Stimulated activated CD4-positive, alpha-beta T cell treated with anti-CD3 and anti-CD28 coated beads, Interleukin-15, amount 100 ng/mL, for 48 hours (primary cell): ENCODE measurements at places on chromosomes 4 and X.

DNA sequence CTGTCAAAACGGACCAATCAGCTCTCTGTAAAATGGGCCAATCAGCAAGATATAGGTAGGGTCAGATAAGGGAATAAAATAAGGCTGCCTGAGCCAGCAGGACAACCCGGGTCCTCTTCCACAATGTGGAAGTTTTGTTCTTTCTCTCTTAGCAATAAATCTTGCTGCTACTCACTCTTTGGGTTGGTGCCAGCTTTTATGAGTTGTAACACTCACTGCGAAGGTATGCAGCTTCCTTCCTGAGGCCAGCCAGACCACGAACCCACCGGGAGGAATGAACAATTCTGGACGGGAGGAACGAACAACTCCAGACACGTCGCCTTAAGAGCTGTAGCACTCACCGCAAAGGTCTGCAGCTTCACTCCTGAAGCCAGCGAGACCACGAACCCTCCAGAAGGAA, 287.8 kb downstream of the RAPGEF2 start:
- DNase-seq: no peak

GRCh38 chrX:154412468-154412867, 1.1 kb downstream of the TAFAZZIN start:
- no peak for DNase-seq

- DNase-seq: no peak
Measured at GRCh38 chr4:61543976-61544375, 343.9 kb downstream of the ADGRL3 start.

DNA sequence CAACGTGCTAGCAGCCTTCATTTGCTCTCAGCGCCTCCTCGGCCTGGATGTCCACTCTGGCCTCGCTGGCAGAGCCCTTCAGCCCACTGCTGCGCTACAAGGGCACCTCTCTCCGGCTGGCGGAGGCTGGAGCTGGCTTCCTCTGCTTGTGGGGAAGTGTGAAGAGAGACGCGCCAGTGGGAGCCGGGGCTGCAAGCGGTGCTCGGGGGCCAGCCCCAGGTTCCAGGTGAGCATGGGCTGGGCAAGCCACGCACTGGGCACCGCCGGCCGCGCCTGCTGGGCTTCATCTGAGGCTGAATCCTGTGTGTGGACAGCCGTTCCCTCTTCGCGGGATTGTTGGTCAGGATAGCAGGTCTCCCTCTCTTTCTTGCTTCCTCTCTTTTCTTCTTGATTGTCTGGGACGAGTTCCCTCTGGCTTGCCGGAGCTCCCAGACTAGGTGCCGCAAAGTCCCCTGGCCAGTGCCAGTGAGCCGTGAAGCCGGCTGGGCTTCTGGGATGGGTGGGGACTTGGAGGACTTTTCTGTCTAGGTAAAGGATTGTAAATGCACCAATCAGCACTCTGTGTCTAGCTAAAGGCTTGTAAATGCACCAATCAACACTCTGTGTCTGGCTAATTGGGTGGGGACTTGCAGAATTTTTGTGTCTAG, 165.0 kb downstream of the HEPH start:
- no peak for DNase-seq

- DNase-seq: no peak
Measured at GRCh38 chrX:323721-324628, 5.4 kb upstream of the GTPBP6 start.

DNA sequence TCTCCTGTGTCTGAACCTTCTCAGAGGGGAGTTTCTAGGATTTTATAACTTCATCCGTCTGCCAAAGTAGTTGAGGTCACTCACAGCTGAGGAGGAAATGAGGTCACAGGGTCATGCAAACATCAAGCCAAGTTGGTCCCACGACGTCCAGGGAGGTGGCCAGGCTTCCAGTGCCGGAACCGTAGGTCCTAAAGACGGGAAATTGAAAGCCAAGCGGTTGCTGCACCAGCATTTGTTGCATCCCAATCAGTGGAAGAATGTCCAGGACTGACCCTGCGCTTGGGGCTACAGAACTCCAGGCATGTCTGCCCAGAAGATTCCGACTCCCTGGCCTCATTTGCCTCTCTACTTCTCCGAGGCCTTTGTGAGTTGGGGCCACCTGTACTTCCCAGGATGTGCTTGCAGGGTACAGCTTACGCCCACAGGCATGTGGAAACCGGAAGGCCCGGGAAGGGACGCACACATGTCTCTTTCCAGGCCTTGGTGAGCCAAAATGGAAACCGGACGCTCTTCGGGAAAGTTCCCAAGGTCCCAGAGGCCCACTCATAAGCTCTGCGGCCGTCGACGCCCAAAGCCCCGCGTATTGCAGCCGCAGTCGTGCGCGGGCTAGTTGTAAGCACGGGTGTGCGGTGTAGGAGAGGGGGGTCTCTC, 9.3 kb downstream of the PRDM8 start:
- DNase-seq: no peak

GRCh38 chr4:54152846-54153600, 53.1 kb downstream of the GSX2 start:
- no peak for DNase-seq

DNA sequence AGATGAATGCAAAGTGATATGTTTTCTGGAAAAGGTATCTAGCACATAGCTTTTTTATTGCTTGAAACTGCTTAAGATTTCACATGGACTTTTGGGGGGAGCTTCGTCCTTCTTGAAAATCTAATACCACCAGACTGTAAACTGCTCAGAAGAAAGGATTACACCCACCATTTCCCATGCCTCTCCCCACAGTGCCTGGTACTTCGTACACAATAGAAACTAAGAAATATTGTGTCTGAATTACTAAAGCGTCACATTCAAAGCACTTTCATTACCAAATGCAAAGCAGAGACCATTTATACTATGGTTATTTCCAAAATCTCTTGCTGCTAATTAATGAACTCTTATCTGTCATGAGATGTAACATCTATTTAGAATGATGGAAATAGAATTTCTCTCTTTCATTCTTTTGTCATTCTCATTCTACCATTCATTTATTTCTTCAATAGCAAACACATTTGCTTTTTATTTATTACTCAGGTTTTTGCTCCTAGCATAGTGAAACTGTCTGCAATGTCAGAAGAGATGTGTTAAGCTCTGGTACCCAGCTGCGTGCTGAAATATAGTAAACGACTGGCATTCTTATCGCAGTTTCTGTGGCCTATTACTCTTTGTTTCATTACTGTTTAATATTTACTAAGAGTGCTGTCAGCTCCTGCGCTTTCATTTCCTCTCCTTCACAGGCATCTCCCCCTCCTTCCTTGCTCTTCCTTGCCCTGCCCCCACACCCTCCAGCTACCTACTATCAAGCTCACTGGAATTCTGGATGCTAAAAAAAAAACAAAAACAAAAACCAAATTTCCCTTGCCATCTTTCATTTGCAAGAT, 51.4 kb upstream of the RAPGEF2 start:
- DNase-seq: no peak

DNA sequence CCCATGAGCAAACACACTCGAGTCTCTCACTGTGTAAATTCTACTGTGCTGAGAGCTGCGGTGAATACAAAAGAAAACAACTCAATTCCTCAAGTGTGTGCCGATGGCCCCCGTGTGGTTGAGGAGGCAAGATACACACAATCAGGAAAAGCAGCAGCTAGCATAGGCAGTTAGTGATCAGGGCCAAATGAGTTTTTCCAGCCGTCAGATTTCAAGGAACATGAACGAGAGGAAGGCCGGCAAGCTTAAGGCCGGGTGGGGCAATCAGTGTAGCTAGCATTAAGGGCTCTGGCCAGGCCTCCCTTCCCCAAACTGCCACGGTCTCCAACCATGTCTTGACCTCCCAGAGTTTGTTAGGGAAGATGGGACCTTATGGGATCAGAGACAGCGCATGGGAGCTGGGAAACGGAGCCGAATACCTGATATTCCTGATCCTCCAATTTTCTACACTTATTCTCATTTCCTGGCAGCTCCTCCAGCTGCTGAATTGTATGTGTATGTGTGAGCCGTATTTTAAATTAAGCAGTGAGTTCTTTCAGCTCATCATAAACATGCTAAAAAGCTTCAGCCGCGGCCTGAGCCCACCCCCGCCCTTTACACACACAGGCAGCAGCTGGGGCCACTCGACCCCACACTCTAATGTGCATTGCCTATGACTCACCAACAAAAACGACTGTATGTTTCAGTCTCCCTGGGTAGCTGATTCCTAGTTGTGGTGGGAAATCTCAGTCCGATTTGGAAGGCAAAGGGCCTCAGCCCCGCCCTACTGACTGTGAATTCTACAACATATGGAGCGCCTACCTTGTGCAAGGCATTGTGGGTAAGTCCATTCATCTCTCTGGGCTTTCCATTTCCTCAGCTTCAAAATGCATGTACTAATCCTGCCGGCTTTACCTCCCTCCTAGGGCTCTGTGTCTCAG, 59.9 kb downstream of the RTL9 start:
- DNase-seq: no peak

- no peak for DNase-seq
Measured at GRCh38 chr4:94831607-94832006, 73.9 kb downstream of the BMPR1B start.

DNA sequence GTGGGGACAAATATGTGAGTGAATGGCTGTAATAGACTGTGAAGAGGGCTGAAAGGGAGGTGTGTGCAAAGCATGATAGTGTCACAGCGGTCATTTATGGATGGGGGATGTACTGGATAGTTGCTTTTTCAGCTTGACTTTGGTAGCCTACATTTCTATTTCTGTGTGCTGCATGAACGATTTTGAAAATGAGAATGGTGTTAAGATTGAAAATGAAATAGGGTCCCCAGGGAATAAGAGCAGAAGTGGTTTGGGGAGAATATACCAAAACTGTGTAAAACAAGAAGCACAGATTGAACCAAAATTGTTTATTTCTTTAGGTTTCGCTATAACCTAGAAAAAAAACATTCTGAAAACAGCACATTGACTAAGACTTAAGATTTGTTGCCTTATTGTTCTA, 58.8 kb upstream of the CLNK start:
- no peak for DNase-seq

DNA sequence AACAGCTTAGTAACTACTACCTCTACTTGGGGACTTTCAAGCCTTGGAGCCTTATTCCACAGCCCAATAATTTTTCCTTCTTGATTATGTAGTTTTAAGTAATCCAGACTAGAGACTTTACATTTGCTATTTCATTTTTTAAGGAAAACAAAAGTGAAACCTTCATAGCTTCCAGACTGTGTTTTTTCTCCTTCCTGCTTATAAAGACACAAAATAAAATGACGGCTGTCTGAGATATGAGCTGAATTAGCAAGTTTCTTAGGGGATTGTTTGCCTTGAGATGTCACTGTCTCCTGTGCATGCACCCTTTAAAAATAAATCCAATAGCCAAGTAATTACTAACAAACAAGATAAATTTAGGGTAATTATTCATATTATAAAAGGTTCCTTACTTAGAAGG, 78.8 kb upstream of the PACRGL start:
- no peak for DNase-seq

DNA sequence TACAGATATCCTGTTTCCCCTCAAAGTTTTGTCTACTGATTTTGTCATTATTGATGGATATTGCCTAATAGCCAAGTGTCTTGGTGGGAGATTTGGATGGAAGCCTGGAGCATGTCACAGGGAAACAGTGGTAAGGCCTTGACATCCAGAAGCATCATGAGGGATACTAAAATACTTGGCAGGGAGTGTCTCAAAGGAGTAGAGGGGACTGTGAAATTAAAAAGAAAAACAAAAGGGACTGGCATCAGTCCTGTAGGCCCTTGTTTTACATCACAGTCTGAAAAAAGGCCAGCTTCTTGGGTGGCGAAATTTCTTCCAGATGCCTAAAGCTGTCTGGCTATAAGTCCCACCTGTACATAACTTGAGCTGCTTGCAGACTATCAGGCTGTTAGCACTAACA, 83.8 kb downstream of the GUCY2F start:
- no peak for DNase-seq

DNA sequence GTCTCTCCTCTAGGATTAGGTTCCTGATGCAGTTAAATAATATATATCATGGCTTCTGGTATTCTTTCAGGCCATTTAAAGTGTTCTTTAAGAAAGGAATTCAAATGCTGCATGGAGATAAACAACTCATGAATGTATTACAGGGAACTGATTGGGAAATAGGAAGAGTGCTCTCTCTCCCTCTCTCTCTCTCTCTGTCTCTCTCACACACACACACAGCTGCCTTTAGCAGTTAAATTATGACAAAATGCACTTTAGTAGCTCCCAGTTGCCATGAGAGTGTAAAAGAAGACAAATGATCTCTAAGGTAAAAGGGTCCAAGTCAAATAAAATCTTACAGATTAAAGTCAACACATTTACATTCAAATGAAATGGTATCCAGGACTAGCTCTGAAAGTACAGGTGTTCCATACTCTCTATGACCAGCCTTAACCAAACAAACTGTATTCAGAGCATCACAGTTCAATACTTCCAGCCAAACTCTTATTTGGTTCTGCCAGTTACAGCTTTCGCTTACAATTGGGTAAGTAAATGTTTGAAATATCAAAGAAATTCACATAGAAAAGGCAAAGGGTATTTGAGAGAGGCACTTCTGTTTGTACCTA, 94.7 kb upstream of the CXXC4 start:
- DNase-seq: no peak

DNA sequence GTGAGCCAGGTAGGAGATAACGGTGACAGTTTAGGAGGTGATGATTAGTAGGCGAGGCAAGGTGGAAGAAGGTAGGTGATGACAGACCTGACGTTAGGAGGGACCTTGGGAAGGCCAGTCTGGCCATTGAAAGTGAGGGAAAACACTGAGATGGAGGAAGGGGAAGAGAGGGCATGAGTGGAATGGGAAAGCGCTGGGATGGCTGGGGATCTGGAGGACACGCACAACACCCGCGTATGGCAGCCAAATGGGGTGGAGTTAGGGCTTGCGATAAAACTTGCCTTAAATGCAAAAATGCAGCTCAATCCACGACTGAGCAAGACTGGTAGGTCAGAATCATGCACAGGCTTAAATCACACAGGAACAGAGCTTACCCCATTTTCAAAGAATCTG, 605 bp upstream of the CDKL2 start:
- DNase-seq: no peak

DNA sequence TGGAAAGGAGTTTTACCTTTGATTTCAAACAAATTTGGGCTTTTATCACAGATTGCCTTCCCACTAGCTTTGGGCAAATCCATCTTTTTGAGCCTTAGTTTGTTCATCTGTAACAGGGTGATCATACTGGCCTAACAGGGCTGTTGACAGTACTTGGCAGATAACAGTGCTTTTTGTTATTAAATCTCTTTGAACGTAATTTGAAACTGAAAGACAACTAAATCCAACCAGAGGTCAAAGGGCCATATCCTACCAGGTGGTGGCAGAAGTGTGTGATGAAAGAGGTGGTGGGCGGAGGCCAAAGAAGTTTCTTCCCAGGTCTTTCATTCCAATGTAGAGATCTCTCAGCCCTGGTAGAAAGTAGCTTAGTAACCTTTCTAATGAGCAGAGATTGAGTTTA, 35.2 kb upstream of the TADA2B start:
- DNase-seq: no peak

GRCh38 chr4:77078401-77078800, 2.6 kb upstream of the CCNI start:
- DNase-seq: no peak

- DNase-seq: no peak
Measured at GRCh38 chrX:39396358-39396995, 595.2 kb downstream of the MID1IP1 start.

GRCh38 chr4:47315346-47315745, 148.2 kb downstream of the COMMD8 start:
- DNase-seq: no peak

- DNase-seq: no peak
Measured at GRCh38 chr4:147944249-147944648, 212.4 kb downstream of the ARHGAP10 start.

- no peak for DNase-seq
Measured at GRCh38 chr4:87268411-87268810, 48.0 kb upstream of the KLHL8 start.

- no peak for DNase-seq
Measured at GRCh38 chr4:88063634-88064296, 56.3 kb downstream of the PKD2 start.

- DNase-seq: no peak
Measured at GRCh38 chrX:3160756-3161155, 119.5 kb downstream of the ARSF start.
